ENCODE measurements at places on chromosomes 2 and 18.

- DNase-seq: no peak
Observed at GRCh38 chr2:239959059-239959971, 65.8 kb downstream of the NDUFA10 start.

- DNase-seq: no peak
Observed at GRCh38 chr2:10934308-10934978, 22.7 kb downstream of the KCNF1 start.

DNA sequence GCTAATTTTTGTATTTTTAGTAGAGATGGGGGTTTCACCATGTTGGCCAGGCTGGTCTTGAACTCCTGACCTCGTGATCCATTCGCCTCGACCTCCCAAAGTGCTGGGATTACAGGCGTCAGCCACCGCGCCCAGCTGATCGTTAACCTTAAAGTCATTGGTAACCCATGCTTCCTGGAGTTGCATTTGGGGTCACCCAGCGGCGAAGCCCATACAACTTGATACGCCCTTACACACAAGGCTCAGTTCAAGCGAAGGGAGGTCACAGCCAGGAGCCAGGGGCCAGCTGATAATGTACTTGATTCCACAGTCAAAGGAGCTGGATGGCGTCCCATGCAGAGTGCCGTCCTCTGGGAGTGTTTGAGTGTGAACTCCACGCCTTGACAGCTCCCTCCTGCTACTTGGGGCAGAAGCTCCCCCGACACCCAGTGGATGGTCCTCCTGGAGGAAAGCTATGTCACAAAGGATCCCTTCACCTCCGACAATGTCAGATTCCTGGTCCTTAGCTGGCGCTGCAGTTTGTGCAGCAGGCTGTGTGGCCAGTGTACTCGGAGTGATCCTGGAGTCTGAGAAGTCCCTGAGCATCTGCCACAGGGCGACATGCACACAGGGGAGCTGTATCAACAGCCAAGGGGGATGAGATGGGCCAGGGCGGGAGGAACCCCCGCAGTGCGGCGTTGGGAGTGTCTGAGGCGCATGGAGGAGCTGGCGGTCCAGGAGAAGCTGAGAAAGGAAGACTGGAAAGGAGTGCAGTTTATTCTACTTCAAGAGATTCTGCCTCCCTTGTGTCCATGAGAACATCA lies 7.9 kb downstream of the CLHC1 start:
- peak; percentile 53 for DNase-seq

- peak; percentile 89 for DNase-seq
Observed at GRCh38 chr2:240232961-240233884, 92.8 kb upstream of the OTOS start.
